Mesenteric fat pad (tissue), 1 donor: ENCODE measurements at places on chromosomes 11 and 22. TPM values are rescaled to one million over a fixed set of nuclear protein-coding genes. Genes with fewer than 3 reads are reported as not detected.

NCF4 gene
- total RNA-seq: 51.0 TPM

SGSM1 gene
- total RNA-seq: 0.16 TPM

SCGB1A1 gene
- not detected for total RNA-seq

TEX12 gene
- total RNA-seq: not detected

TRPM5 gene
- not detected for total RNA-seq

GLB1L3 gene
- total RNA-seq: not detected

ISX gene
- not detected for total RNA-seq

NFAM1 gene
- total RNA-seq: 17.6 TPM

KRTAP5-2 gene
- not detected for total RNA-seq

DDTL gene
- 1.2 TPM for total RNA-seq

THY1 gene
- total RNA-seq: 33.4 TPM

SMTN gene
- total RNA-seq: 78.5 TPM

SCN3B gene
- 1.3 TPM for total RNA-seq
